CD8-positive, alpha-beta T cell (primary cell): ENCODE measurements at places on chromosomes 13 and 19.

DNA sequence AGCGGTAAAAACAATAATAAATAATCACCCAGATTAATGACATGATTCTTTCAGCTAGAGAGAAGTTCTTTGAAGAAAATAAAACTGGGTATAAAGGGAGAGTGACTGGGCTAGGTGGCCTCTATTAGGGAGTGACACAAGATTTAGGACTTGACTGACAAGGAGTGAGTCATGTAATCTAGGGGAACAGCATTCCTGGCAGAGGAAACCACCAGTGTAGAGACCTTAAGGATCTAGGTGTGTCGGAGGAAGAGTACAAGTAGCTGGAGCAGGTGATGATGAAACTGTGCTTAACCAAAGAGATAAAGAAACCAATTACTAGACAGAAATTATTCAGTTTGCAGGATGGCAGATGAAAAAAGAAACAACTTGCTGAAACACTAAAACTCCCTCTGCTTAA lies 248.0 kb downstream of the RFC3 start:
- no peak for DNase-seq

DNA sequence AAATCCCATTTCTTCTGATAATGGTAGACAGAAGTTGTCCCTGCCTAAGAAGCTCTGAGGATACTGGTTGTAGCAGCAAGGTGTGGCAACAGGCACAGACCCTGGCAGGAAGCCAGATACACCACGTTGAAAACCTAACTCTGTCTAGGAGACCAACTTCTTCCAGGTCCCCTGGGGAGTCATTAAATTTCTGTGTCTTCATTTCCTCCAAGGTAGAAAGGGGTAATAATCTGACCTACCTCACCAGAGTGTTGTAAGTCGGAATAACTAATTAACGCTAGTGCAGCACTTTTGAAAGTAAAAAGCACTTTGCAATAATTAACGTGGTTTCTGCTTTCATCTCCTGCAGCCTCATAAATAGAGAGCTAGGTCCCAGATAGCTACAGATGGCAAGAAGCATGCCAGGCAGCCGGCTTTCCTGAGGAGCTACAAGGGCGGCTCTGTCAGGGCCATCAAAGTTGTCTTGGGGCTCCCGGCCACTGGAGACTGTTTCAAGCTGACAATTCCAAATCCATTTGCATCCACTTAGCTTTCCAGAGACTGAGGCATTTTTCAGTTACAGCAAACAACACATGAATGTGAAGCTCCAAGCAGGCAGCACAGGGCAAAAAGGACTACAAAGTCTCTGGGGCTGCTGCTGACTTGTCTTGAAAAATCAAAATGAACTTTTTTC lies 176.2 kb downstream of the FOXO1 start:
- peak; percentile 58 for DNase-seq

DNA sequence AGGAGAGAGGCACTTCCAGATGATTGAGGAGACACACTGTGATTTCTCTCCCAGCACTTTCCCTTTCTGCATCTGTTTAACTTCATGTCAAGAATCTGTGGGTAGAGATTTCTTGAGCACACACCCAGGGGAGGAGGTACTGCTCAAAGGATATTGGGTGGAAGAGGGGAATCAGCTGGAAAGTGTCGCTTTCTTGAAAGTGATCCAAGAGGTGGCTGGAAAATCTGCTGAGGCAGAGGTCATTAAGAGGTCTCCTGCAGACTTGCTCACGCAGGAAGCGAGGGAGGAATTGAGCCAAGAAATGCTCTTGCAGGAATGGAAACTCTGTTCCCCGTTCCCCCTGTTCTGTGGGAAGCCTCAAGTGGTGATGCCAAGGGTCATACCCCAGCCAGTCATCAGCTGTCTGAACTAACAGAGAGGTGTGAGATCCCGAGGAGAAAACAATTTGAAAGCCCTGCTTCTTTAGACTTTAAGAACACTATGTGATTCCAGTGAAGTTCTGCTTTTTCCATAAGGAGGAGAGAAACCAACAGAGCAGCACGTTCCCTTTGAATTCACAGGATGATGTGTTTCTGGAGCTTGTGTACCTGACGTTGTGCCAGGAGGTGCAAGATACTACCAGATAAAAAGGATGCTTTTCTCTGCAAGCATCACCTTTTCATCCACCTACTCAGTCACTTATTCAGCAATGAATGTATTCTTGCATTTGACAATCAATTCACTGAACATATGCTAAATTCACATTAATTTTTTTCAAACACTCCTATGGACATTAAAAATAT lies 163.4 kb upstream of the GPR12 start:
- DNase-seq, result no peak

DNA sequence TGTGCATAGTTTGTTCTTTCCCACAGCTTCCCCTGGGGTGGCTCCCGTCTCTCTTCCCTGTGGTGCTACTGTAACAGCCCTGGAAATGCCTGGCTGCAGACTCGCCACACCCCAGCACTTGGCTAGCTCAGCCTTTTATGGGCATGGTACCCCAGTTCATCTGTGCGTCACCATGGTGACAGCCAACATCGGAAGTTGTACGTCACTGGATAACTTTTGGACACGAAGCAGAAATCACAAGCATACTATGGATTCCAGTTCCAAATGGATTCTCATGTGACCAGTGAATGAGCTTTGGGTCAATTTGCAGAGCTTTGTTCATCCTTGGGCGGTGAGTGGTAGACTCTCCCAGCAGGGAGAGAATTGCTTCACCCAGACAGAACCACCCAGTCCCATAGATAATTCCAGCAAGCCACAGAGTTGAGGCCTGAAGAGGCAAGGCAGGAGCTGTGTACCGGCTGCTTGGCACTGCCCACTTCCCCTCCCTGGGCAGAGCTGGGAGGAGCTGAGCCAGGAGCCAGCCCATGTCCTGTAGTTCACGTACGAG lies 54.4 kb downstream of the COL4A2 start:
- no peak for DNase-seq

- DNase-seq, result no peak
These were observed 5.4 kb downstream of the LINGO3 start for GRCh38 chr19:2302319-2303210.

DNA sequence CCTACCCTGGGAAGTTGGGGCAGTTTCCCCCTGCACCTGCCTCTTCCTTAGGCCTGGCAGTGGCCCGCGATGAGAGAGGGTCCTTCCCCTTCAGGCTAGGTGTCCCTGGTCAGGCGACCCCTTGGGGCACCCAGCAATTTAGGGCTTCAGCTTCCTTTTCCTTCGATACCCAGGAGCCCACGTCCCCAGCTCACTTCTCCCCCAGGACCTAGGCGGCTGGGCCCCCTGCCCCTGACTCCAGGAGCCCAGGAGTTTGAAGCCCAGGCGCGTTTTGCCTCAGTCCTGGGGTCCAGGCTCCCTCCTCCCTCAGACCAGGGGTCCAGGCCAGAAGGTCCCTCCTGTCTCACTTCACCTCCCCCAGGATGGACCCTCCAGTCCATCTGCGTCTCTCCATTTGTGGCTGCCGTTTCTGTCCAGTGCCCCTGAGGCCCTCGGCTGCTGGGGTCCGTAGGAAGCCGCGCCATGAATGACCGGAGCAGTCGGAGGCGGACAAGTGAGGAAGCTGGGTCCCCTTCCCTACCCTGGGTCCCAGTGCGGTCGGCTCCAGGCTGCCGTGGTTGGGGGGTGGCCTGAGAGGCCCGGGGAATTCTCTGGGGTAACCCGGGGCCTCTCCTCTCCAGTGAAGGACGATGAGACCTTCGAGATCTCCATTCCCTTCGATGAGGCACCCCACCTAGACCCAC lies 714 bp downstream of the CCDC106 start:
- DNase-seq, result no peak

DNA sequence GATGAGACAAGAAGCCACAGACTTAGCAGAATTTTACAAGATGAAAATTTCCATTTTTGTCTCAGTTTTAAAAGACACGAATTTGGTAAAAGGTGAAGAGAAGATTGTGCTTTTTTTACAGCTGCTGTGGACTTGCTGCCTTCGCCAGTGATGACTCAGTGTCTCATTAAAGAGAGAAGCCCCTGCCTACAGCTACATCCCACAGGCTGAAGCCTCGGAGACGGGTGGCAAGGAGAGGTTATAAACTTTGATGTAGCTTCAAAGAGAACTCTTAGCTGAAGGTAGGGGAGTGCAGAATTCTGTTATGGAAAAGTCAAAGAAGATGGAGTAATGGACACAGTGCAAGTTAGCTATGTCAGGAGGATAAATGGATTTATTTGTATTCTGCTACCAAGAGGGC lies 683.4 kb upstream of the ARGLU1 start:
- DNase-seq, result no peak

- DNase-seq, result no peak
These were observed 387.5 kb downstream of the LMO7 start for GRCh38 chr13:76023652-76024051.

DNA sequence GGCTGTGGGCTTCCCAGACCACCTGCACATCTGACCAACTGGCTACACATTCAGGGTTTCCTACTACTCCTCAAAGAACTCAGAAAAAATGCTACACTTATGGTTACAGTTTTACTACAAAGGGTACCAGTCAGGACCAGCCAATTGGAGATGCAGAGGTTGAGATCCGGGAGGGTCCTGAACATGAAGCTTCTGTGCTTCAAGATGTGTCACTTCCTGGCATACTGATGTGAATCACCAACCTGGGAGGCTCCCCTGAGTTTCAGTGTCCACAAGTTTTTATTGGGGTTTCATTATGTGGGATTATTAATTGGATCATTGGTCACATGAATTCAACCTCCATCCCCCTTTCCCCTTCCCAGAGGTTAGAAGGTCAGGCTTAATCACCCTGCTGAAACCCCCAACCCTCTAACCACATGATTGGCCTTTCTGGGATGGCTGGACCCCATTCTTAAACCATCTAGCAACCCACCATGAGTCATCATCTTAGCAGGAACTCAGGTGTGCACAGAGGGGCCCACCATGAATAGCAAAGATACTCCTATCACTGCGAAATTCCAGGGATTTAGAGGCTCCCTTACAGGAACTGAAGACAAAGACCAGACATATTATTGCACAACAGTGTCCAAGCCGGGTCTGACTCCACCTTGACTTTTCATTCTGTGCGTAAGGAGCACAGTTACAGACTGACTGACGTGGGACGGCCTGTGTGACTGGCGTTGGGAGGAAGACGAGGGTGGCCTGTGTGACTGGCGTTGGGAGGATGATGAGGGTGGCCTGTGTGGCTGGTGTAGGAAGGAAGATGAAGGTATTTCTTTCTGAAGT lies 90.7 kb downstream of the ATP8A2 start:
- no peak for DNase-seq

DNA sequence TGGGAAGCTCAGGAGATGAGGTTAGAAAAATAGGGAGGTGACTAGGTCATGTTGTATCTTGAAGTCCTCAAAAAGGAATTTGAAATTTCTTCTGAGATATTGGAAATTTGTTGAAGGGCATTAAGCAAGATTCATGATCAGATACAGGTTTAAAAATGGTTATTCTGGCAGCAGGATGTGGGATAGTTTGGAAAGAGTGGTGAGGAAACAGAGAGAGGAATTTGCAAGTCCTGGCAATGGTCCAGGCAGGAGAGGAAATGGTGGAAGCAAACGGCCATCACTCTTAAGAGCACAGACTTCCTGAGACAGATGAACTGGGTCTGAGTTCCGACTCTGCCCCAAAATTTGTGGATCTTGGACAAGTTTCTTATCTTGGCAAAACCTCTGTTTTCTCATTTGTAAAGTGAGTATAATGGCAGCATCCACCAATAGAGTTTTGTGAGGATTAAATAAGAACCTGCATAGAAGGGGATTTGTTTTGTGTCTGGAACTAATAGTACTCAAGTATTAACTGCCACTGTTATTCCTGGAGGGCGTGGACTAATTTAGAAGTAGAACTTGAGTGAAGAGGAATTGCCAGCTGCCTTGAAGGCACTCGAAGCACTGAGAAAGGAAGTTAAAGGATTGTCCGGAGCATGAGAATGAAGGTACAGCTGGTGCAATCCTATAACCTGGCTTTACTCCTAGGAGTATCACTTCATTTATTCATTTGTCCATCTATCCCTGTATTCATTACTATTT lies 99.6 kb downstream of the CCNA1 start:
- no peak for DNase-seq

- no peak for DNase-seq
These were observed 412.5 kb downstream of the OXGR1 start for GRCh38 chr13:96581741-96582140.

GRCh38 chr13:40992678-40993518 lies 26.2 kb downstream of the ELF1 start:
- DNase-seq, result no peak

DNA sequence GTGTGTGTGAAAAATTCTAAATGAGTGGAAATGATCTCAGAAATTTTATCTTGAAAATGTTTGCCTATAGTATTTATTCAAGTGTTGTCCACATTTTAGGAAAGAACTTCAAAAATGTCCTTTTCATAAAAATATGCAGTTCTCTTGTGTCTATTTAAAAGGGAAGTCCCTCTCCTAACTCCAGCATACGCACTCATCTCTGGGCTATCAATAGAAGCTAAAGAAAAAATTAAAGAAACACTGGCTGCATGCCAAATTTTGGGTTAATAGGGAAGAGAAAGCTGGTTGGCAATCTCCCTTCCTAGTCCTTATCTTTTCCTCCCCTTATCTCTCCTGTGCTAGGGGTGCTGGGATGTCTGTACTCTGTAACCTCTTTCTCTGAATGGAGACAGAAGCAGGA lies 313.3 kb downstream of the ENOX1 start:
- DNase-seq, result no peak

- DNase-seq, result no peak
These were observed 17.0 kb upstream of the N4BP2L2 start for GRCh38 chr13:32555613-32556012.

DNA sequence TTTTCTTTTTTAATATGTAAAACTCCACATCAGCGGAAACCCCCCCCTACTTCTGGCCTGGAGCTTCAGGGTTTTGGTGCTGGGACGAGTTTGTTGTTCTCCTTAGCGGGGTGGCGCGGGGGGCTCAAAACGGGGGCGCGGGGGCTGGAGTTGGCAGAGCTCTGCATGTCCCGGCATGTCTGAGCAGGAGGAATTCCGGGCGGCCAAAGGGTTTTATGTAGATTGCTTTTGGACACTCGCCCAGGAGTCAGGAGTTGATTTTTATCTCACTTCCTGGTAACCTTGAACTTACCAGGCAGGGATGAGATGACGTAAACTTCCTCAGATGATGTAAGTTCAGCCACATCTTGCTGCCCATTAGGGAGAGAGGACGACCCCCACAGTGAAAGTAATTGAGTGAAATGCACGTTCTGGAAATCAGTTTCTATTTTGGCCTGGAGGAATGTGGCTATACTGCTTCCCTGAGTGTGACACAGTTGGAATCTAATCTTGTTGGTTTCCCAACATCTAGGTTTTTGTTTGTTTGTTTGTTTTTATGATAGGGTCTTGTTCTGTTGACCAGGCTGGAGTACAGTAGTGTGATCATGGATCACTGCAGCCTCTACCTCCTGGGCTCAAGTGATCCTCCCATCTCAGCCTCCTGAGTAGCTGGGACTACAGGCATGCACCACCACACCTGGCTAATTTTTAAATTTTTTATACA lies 21.0 kb upstream of the GDF15 start:
- DNase-seq, result no peak

DNA sequence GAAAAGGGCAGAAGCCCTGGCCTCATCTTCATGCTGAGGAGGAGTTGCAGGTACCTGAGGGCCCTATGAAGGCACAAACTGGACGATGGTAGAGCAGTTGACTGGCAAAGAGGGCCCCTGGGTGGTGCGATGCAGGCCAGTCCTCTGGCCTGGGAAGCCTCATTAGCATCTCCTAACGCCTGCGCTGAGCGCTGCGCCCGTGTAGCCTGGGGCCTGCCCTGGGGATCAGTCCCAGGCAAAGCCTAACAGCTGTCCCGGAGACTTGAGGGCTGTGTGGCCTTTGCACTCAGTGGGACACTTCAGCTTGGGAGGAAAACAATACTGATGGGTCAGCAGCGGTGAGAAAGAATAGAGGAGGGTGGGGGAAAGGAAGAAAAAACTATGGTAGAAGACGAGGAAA lies 187.7 kb downstream of the RAP2A start:
- no peak for DNase-seq
